Hematopoietic multipotent progenitor cell treated with erythropoietin and hydrocortisone succinate and interleukin-3 and kit ligand, for 8 days (in vitro differentiated cells): ENCODE measurements at places on chromosomes 5 and 9.
A peak's percentile ranks its signal among the peaks of the same experiment; 100 is the strongest.

DNA sequence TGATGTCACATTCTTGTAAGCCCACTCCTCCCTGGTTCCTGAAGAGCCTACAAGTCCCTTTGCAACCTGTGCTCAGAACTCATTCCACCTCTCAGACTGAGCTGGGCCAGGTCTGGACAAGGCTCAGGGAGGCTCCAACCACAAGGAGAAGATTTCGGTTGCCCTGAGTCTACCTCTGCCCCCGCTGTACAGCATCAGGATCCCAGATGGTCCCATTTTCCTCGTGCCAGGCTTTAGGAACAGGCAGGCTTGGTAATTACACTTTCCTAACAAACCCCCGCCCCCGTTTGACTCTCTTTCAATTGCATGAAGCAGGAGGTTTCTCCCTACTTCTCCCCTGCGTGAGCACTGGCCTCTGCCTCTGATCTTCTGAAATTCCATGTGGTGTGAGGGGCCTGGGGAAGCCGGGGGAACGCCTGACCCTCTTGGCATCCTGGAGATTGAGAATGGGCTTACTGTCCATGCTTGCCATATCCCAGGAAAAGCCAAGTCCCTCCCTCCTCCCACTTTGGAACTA, 86.9 kb upstream of the CTNNA1 start:
- no peak for DNase-seq

GRCh38 chr5:158224253-158224652, 365.3 kb upstream of the CLINT1 start:
- DNase-seq: no peak

- DNase-seq: no peak
These were observed 10.8 kb downstream of the NACC2 start for GRCh38 chr9:136084063-136084944.

- no peak for DNase-seq
These were observed 201.0 kb downstream of the EFNA5 start for GRCh38 chr5:107469485-107470294.

DNA sequence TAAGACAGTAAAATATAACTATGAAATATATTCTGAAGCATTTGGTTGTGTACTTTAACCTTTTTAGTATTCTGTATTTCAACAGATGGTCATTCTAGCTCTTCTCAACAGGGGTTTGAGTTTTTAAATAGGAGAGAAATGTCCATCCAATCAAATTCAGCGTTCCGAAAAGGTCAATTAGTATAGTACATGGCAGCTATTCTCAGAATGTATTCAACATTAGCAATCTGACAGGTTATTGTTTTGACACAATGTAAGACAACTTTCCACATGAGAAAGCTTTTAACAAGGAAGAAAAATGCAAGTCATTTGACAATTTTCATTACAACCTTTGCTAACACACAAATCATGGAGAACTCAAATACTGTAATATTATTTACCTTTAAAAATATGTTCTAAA, 996.3 kb upstream of the CDH10 start:
- no peak for DNase-seq

DNA sequence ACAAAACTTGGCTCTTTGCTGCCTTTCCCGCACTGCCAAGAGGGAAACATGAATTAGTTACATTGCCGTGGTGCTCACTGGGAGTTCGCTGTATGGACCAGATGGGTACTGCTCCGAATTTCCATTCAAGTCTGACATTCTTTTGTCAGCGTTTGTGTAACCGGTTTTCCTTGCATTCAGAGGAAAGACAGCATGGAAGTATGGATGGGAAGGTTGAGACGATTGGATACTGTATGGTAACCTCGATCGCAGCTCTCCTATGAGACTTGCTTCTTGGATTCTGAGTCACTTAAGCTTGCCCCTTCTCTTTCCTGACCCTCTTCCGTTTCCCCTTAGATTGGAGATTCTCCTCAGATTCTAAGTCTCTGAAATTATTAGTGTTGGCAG, 625 bp upstream of the UBLCP1 start:
- DNase-seq: peak; percentile 29

DNA sequence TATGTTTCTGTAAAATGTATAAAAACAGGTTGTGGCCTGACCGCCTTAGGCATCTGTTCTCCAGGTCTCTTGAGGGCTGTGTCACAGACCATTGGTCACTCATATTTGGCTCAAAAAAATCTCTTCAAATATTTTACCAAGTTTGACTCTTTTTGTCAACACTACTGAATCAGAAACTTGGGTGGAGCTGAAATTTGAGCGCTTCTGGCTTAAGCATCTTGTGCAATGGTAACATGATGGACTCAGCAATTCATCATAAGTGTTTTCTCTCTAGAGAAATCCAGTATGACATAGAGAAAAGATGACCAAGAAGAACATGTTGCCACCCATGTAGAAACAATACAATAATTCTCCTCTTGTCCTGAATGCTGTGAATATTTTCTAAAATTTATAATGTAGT, 387.9 kb downstream of the MAT2B start:
- DNase-seq: no peak

- no peak for DNase-seq
These were observed 68.3 kb downstream of the MACROH2A1 start for GRCh38 chr5:135330798-135331096.

DNA sequence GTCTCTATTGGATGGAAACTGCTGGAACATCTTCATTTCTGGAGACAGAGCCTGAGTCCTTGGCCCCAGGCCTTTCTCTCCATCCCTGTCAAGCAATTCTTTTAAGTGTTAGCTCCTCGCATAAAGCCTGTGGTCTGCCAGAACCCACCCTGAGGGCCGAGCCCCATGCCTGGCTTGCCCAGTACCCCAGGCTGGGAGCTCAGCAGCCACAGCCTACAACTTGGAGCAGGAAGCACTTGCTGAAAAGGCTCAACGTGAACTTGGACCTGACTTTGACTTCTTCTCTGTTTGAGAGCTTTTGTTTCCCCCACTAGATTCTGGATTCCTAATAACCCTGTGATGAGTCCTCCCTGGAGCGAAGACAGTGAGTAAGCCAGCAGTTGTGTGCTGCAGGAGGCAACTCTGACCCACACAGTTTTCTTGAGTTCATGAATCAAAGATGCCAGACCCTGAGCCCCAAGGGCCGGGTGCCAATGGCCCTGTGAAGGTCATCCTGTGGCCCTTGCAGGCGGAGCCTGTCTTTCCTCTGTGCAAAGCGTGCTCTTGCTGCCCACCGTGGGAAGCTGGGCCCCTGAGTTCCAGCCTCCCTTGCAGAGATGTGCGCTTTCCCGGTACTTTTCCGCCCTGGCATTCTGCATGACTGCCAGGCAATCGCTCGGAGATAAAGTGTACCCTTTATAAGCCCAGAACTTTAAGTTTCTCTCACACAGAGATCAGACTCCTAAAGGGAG, 64.3 kb upstream of the RUFY1 start:
- DNase-seq: no peak

DNA sequence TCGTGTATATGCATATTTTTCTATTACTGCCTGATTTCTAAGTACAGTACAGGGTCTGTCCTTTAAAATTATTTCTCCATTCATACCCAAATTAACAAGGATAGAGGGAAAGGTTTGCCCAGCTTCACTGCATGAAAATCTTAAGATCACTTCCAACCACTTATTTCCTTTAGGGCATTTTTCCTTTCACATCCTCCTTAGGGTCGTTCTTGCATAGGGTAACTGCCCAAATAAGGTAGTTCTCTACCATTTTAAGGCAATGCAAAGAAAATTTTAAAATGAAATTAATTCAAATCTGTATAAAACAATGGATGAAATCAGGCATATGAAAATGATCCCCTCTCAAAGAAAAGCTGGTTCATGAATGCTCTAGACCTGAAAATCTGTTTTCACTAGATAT, 4.1 kb upstream of the CDC20B start:
- DNase-seq: no peak

DNA sequence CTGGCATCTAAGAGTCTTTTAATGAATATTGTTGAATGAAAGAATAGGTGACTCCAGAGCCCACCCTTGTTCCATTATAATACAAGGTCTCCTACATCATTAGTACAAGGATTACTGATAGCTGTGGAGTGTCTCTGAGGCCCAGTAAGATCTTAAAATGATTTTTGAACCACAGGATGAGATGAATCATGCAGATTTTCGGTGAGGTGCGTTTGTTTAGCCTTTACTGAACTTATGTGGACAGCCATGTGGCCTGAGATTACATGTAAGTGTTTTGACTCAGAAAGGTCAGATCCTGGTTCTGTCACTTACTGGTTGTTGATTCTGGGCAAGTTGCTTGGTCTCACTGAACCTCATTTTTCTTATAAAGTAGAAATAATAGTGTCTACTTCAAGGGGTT, 21.6 kb downstream of the NFX1 start:
- DNase-seq: no peak

DNA sequence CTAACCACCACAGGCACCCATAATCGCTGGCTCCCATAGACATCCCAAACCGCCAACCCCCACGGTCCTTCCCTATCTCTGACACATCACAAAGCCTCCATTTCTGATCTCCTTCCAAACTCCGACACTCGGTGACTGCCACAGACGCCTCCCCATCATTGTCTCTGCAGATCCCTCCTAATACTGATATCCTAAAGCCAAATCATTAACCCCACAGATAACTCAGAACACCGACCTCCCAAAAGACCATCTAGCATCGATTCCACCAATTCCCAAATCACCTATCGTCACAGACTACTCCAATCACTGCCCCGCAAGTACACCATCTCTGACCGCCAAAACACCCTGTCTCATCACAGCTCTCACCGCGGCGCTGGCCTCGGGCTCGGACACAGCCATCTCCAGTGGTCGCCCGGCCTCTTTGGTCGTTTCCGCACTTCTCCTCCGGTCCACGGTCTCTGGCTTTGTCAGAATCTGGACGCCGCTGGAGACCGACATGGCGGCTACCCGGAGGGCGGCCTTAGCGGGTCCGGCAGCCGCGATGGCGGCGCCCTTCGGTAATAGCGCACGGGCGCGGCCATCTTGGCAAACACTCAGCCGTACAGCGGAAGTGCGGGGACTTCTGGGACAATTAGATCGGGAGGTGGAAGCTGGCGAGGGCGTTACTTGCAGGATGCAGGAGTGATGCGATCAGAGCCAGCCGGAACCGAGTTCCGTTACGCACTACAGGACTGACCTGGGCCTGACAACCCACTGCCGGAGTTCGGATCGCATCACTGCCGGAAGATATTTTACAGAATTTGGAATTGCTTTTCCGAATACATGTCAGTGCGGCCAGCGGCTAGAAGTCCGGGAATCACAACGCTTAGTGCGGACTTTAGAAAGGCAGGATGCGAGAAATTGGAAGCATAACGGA, at the start of gene ZFP37:
Gene ZFP37, minus strand, starts transcription at position 534 of the 916 bp plus-strand sequence. Its CDS starts 36 bp downstream, at position 498.
- peak; percentile 62 for DNase-seq
